ENCODE measurements at places on chromosomes 6 and 20.

DNA sequence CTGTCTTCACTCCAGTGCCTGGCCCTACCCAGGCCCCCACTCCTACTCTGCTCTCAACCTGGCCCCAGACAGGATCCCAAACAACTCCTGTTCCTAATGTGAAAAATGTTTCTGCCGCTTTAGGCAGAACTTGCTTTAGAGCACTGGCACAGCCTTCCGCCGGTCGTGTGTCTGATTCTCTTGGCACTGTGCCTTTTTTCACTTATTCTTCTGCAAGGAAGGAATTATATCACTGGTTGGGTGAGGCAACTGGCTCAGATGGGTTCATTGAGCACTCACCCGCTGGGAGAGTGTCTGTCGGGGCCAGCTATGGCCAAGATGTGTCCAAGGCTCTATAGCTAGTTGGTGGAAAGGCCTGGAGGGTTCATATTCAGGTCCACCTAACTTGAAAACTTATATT lies 33.6 kb upstream of the HLA-A start:
- DNase-seq: no peak

- DNase-seq: no peak
Measured at GRCh38 chr6:149831308-149831820, 32.8 kb downstream of the LRP11 start.

DNA sequence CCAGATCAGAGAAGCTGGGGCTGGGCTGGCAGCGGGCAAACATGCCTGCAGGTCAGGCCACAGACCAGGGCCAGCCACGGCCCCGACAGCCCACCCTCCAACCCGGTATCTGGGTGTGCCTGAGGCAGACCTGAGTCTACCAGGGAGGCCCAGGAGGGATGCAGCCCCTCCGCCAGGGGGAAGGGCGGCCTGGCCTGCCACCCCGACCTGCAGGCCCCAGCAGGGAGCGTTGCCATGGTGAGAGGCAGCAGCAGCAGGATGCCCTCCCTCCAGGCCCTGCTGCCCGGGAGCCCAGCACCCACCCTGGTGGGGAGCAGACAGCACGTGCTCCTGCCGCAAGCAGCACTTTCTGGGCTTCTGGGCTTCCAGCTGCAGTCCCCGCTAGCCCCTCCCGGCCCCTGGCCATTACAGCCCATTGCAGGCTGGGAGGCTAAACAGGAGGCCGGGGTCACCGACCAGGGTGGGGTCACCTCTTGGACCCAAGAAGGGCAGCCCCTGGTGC lies 3.8 kb upstream of the EEF1A2 start:
- DNase-seq: no peak

GRCh38 chr6:106181664-106182418 lies 95.7 kb downstream of the PRDM1 start:
- DNase-seq: no peak

DNA sequence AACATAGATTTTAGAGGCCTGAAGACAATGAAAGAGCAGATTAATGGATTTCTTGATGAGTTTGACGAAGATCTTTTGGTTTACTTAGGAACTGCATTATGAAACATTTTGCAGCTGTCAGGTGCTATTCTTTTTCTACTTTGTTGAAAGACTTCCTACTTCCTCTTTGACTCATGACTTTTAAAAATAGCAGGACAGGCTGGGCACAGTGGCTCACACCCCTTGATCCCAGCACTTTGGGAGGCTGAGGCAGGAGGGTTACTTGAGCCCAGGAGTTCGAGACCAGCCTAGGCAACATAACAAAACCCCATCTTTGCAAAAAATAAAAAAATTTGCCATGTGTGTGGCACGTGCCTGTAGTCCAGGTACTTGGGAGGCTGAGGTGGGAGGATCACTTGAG lies 52.0 kb downstream of the ITCH start:
- peak; percentile 29 for DNase-seq

GRCh38 chr6:18161431-18161830 lies 6.2 kb downstream of the KDM1B start:
- no peak for DNase-seq

GRCh38 chr20:50368813-50369224 lies 141.4 kb upstream of the PTPN1 start:
- DNase-seq: peak; percentile 21

- peak; percentile 81 for DNase-seq
Measured at GRCh38 chr6:43393602-43394001, 24.2 kb upstream of the ZNF318 start.

DNA sequence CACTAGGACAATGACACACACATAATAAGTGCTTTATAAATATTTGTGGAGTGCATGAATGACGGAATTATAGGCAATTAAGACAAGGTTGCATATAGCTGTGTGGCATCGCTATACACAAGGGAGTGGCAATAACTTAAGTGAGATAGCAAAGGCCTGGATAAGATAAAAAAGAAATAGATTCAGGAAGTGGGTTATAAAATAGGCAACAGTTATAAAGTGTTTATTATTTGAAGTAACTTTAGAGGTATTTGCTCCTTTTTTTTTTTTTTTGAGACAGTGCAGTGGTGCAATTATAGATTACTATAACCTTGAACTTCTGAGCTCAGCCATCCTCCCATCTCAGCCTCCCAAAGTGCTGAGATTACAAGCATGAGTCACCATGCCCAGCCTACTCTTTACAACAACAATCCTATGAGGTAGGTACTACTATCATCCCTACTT lies 75.9 kb upstream of the LOC128125822 start:
- DNase-seq: no peak

- no peak for DNase-seq
Measured at GRCh38 chr20:35472209-35472608, 16.8 kb downstream of the CEP250 start.

- no peak for DNase-seq
Measured at GRCh38 chr20:63765082-63765873, 25.7 kb downstream of the SLC2A4RG start.

DNA sequence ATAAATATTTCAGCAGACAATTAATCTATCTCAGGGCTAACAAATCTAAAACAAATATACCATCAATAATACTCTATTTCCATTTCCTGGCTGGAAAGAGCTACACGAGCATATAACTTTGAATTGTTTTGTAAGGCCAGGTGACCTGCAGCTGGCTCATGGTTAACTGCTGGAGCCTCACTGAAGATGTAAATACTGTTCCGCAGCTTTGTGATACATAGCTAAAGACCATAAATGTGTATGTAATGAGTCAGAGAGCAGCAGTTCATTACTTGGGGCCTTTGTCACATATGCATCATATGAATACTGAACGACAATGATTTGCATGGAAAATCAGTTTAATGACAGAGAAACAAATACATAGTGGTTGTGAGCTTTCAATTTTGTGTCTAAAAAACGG lies 109.4 kb upstream of the CCN2 start:
- no peak for DNase-seq

- DNase-seq: no peak
Measured at GRCh38 chr20:47127999-47128398, 228.5 kb downstream of the ZMYND8 start.

DNA sequence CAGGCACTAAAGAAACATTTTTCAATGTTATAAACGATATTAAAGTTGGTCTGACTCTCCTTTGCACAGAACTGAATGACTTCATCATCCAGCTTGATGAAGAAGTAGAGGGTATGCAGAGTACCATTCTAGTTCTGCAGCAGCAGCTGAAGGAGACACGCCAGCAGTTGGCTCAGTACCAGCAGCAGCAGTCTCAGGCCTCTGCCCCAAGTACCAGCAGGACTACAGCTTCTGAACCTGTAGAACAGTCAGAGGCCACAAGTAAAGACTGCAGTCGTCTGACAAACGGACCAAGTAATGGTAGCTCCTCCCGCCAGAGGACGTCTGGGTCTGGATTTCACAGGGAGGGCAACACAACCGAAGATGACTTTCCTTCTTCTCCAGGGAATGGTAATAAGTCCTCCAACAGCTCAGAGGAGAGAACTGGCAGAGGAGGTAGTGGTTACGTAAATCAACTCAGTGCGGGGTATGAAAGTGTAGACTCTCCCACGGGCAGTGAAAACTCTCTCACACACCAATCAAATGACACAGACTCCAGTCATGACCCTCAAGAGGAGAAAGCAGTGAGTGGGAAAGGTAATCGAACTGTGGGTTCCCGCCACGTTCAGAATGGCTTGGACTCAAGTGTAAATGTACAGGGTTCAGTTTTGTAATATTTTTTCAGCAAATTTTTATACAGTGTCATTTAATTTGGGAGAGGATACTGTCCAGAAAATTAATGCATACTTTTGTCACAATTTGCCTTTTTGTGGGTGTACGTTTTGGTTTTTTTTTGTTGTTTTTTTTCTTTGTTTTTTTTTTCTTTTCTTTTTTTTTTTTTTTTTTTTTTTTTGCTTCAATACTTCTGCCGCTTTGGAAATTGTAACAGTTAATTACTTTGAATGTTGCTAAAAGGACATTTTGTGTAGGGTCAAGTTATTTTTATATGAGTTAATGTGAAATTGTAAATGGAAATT lies 6.6 kb upstream of the ACAT2 start:
- DNase-seq: no peak

GRCh38 chr6:144413418-144413817 lies 128.3 kb downstream of the UTRN start:
- DNase-seq: peak; percentile 26

- no peak for DNase-seq
Measured at GRCh38 chr6:118269659-118270058, 278.4 kb upstream of the PLN start.

GRCh38 chr20:46255440-46256104 lies 52.7 kb downstream of the CDH22 start:
- DNase-seq: peak; percentile 17

DNA sequence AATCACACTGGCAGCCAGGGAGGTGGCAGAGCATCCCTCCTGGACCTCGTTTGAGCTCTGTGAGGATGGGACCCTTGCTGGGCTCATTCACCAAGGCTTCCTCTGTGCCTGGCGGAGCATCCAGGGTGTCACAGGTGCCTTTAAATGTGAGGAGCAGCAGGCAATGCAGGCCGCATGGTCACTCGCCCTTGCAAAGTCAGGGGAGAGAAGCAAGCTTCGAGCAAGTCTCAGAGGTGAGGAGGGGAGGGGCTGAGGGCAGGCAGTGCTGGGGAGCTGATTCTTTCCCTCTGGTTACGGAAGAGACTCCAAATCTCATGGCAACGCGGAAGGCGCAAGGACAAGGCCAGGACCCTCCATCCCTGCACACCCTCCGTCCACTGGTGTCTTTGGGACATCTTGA lies 182.7 kb upstream of the PMEPA1 start:
- DNase-seq: no peak

DNA sequence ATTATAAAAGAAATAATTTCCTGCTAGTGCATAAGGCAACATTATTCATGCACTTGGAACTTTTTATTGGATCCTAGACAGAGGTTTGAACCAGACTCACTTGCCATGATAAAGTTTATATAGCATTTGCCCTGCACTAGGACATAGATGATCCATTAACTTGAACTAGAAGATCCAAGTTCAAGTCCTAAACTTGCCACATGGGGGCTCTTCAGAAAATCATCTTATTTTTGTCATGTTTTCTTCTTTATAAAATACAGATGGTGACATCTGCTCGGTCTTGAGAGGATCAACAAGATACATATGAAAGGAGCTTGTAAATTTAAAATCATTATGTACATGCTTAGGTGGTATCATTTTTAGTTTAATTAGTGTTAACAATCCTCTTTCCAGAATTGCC lies 94.5 kb downstream of the SIM1 start:
- peak; percentile 70 for DNase-seq
